Adipocyte (in vitro differentiated cells): ENCODE measurements at places on chromosomes 5 and 9.

DNA sequence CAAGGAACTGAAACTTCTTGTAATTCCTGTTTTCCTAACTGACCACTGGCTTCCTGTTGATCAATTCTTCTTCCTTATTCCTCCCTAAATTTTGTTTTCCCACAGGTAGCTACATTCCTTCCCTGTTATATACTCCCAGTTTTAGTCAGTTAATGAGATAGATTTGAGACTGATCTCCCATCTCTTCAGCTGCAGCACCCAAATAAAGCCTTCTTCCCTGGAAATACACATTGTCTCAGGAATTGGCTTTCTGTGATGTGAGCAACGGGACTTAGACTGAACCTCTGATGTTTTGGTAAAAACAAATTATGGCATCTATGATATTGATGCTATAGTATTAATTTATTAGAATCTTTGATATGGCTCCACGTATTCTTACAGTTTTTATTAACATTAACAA, 617.3 kb upstream of the ST8SIA4 start:
- DNase-seq = no peak

DNA sequence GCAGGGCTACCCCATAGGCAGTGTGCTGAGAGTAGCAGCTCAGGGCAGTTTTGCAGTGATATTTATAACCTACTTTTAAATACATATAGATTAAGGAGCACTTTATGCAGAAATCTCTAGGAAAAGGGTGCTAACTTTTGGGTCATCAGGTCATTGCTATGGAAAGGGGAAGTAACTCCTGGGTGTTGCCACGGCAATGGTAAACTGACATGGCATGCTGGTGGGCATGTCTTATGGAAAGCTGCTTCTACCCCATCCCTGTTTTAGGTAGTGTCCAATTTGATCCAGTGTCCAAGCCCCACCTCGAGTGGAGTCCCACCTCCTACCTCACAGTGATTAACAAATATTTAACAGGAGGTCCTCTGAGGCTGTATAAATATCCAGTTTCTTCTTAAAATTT, 56.8 kb upstream of the XPA start:
- DNase-seq = no peak

- peak; percentile 93 for DNase-seq
Measured at GRCh38 chr9:4740638-4741364, at the start of gene AK3. AK3 (minus strand) TSS chr9:4741202; CDS start chr9:4741087, 115 bp downstream.

GRCh38 chr9:14349146-14349446, 35.2 kb upstream of the NFIB start:
- DNase-seq = no peak

DNA sequence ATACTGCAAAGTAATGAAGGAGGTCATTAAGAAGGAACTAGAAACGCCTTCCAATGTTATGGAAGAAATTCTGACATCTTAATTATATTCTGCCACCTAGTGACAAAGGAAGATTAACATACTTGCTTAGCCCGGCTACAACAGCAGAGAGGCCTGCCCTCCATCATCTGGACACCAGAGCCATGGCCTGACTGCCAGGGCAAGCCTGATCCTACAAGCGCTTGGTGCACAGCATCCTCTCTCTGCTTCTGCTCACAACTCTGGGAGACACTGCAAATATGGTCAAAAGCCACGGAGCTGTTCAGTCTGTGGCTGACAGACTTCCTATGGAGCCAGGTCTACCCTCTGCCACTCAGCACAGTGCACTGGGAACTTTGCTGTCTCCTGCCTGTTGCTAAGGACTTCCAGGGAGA, 87.3 kb upstream of the SLC44A1 start:
- DNase-seq = peak; percentile 88

DNA sequence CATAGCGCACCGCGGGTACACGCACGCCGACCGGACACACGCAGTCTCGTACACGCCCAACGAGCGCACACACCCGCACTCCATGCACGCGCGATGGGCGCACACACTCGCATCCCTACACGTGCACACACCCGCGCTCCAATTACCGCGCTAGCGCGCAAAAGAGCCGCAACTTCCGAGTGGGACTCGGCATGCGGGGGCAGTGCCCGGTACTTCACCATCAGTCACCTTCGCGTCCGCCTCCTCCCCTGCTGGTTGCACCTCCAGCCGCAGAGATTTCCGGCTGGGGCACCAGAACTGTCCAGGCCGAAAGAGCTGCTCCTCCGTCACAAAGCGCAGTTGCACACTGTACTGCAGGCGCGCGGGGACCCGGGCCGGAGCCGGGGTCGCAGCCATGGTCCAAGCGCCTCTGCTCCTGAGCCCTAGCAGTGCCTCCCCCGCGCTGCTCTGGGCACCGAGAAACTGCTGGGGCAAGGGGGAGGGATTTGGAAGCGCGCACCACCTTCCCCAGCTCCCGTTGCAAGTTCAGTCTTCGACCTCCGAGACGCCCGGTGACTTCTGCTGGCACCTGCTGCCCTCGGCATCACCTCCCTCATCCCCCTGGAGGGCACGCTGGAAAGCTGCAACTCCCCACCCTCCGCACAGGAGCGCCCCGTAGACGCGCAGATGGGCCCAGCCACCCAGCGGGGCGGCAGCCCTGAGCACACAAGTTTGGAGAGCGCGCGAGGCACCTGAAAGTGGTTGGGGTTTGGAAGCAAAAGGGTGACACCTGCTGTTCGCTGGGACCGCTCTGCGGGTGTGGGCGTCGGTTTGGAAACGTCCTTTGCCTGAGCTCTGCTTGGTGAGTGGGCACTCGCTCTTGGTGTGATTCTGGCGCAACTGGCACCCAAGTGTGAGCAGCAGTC, 337.4 kb upstream of the PUM3 start:
- peak; percentile 5 for DNase-seq

DNA sequence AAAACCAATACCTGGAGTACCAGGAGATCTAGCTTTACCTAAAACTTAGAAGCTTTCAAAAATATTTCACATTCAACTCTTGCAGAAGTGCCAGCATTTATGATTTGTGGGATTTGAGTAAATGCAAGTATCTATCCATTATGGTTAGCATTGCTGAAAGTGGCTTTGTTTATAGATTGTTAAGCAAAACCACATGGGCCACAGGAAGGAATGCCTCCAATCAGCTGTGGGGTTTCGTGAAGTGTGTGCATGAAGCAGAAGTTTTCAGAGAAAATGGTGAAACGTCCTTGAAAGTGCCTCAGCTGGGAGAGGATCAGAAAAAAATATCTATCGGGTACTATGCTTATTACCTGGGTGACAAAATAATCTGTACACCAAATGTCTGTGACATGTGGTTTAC, 4.2 kb downstream of the LECT2 start:
- peak; percentile 80 for DNase-seq

GRCh38 chr9:121604242-121604641, 47.2 kb upstream of the DAB2IP start:
- DNase-seq = no peak

DNA sequence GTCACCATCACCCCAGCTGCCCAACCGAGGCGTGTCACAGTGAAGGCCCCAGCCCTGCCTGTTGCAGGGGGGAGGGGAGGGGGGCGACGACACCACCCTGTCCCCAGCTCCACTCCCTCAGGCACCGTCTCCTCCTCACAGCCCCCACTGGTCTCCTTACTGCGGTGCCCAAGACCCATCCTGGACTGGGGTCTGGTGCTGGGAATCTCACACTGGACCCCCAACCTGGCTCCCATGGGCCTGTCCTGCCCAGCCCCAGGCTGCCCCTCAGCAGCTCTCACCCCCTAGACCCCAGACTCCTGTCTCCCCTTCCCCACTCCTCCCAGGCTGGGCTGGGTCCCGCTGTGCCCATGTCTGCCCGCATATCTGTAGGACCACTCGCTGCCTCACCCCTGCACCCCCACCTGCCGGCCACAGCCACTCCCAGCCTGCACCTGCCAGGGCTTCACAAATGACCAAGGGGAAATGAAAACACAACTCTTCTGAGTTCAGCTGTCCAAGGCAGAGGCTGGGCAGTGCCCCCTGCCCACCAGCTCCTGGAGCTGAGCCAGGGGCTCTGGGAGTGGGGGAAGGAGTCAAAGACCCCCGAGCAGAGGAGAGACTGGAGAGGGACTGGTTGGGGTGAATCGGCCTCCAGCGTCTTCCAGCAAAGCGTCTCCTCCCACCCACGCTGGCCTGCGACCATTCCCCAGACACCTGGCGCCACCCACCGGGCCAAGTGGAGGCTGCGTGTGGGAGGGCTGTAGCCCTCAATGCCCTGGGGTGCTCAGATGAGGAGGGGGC, 32.6 kb upstream of the EGFL7 start:
- DNase-seq = peak; percentile 59

DNA sequence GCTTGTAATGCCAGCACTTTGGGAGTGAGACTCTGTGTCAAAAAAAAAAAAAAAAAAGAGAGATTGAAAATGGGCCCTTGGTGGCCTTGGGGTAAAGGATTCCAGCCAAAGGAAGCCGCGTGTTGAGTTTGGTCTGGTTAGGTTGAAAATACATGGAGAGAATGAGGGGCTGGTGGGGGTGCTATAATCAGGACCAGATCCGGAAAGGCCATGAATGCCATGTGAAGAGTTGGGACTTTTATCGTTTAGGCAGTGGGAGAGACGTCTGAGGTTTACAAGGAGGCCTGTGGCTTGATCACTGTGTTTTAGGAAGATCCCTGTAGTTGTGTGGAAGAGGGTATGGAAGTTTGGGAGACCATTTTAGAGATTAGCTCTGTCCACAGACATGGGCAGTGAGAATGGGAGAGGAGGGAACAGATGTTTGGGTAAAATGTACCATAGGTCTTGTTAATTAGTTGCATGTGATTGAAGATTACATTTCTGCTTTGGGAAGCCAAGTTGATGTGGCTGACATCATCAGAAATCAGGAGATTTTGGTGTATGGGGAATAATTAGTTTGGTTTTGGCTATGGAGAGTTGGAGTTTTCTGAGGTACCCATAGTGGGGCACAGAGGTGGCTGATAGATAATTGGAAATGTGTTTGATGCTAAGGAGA, 3.5 kb downstream of the MSANTD3 start:
- DNase-seq = peak; percentile 35

DNA sequence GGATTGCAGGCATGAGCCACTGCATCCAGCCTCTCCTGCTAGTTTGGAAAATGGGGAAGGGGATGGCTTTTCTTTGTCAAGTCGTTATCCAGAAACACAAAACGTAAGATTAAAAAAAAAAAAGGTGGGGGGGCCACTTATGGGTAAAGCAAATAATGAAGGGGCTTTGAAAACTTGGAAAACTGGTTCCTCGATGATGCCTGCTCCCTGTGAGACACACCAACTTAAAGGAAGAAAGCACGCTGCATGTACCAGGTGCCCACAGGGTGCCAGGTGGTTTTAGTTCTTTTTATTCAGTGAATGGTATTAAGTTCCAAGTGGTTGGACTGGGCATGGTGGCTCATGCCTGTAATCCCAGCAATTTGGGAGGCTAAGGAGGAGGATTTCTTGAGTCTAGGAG, 170.1 kb downstream of the GOLPH3 start:
- DNase-seq = no peak

- no peak for DNase-seq
Measured at GRCh38 chr5:56356121-56356835, 123.1 kb upstream of the ANKRD55 start.
